ENCODE measurements at places on chromosomes 5 and 9.

GRCh38 chr5:53249529-53250200 lies 140.1 kb upstream of the MOCS2 start:
- DNase-seq = no peak

GRCh38 chr5:80607832-80608231 lies 37.8 kb upstream of the ANKRD34B start:
- DNase-seq = no peak

DNA sequence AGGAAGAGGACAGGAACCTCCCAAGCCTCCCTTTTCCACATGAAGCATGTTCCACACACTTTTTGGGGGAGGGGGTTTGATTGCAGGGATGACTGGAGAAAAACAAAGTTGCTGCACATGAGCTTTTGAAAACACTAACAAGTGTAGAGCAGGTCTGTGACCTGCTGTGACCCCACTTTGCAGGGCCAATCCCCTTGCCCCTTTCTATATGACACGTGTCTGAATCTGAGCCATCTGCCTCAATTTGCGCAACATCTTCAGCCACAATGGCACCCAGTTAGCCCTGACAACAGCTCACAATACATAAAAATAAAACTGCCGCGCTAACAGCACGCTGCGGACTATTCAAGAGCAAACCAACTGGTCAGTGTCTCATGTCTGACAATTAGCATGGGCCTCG lies 227.8 kb upstream of the TBCA start:
- DNase-seq = no peak

DNA sequence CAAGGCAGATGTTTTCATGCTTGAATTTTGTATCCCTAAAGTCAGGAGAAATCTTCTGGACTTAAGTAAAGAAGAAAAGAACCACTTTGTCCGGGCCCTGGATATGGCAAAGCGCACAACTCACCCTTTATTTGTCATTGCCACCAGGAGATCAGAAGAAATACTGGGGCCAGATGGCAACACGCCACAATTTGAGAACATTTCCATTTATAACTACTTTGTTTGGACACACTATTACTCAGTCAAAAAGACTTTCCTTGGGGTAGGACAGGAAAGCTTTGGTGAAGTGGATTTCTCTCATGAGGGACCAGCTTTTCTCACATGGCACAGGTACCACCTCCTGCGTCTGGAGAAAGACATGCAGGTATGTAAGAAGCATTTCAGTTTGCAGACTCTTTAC lies 2.3 kb downstream of the TYRP1 start:
- no peak for DNase-seq

DNA sequence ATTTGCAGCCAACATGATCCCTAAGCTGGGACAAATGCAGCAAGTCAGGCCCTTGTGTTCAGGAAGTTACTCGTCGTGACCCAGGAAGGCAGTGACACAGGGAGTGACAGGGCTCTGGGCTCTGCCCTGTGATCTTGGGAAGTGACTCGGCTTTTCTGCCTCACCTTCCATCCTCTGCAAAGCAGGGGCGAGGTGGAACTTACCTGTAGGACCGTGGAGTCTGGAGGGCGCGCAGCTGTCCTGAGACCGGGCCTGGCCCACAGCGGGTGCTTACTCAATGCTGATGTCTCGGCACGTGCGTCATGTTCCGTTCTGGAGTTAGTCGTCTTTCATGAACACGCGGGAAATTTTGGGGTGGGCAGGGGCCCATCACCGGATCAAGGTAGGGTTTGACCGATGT lies 22.8 kb upstream of the LPCAT1 start:
- DNase-seq = no peak

GRCh38 chr5:115465431-115465830 lies 79.1 kb downstream of the FEM1C start:
- no peak for DNase-seq

DNA sequence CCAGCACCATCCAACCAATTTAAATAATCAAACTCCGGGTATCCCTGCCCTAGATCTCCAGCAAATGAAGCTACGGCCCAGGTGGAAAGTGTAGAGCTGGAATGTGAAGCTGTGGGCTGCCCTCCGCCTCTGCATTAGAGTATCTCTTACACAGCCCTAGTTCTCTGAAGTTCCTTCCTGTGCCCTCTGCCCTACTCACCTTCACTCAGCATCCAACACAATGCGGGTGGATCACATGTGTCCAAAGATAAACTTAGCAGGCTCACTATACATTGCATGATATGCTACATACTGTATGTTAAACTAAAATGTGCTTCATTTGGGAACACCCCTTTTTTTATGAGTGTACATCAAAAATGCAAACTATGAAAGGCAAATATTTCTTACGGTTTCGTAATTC lies 70.0 kb upstream of the RAD23B start:
- no peak for DNase-seq

DNA sequence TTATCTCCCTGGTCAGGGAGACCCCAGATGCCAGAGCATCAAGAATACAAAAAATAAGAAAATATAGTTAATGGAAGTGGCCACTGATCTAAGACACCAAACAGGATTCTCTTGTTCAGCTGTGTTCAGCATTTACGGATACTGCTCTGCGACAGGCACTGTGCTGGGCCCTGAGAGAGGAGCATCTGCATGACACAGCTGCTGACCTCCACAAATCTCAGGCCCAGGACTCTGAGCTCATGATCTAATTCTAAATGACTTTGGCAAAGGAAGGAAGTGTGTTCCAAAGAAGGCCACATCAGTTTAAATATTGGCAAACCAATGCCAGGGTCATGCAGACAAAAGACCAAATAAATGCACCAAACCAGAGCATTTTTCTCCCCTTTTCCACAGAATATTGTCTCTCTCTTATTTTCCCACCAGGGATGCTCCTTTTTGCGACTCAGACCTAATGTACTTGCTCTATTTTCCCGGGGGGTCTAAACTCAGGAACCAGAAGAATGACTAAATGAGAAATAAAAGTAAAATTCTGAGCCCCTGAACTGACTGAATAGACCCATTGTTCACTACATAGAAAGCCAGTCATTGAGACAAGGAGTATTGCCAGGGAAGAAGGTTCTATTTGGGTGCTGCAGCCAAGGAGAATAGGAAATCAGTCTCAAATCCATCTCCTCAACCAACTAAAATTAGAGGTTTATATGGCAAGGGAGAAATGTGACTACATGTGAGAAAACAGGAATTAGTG lies 1.4 kb upstream of the AGGF1 start:
- peak; percentile 66 for DNase-seq

GRCh38 chr9:105557804-105558610 lies at the start of gene FKTN:
Gene FKTN, plus strand, starts transcription at chr9:105558131. Its CDS starts 16,902 bp downstream, at chr9:105575033.
- DNase-seq = peak; percentile 83

- DNase-seq = no peak
Observed at GRCh38 chr5:58258984-58259684, 200.8 kb downstream of the PLK2 start.

- no peak for DNase-seq
Observed at GRCh38 chr9:124139001-124139400, 118.7 kb upstream of the NEK6 start.

DNA sequence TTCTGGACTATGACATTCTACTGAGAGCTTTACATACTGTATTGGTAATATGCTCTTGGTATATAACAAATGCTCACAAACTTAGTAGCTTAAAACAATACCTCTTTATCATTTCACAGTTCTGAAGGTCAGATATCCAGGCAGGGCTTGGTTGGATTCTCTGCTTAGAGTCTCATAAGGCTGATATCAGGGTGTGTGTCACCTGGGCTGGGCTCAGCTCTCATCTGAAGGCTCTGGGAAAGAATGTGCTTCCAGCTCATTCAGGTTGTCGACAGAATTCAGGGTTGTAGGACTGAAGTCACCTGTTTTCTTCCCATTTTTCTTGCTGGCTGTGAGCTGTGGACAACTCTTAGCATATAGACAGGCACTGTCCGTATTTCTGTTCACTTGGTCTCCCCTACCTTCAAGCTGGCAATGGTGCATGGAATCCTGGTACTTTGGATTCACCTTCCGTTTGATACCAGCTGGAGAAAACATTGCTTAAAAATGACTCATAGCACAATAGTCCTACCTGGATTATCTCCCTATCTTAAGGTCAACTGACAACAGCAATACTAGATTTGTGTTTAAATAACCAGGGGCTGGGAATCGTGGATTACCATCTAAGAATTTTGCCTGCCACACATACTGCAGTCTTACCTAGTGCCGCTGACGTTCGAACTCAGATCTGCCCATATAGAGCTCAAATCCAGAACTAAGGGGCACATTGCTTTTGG lies 69.2 kb downstream of the RCL1 start:
- no peak for DNase-seq

DNA sequence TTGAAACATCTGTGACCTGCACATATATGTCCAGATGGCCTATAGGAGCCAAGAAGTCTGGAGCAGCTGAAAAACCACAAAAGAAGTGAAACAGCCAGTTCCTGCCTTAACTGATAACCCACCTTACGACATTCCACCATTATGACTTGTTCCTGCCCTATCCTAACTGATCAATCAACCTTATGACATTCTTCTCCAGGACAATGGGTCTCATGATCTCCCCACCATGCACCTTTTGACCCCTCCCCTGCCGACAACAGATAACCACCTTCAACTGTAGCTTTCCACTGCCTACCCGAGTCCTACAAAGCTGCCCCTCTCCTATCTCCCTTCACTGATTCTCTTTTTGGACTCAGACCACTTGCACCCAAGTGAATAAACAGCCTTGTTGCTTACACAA lies 233.8 kb downstream of the CCDC171 start:
- no peak for DNase-seq

All from globus pallidus (tissue), 1 donor.